ENCODE measurements at places on chromosomes 11 and 22.

DNA sequence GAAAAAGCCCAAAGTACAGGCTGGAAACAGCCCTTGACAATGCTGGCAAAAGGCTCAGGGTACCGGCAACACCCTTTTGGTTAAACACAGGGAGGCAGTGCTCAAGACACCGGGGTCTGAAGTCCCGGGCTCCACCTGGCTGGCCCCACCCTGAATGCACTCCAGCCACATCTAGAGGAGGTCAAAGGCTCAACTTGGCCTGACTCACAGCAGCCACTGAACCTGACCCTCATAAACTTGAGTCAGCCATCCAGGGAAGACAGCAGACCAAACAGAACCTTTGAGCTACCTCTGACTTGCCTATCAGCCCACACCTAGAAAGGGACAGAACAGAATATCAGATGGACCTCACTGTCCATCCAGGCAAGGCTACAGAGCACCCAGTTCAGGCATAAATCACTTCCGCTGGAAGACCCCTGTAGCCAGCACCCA, 3.8 kb downstream of the CFL1 start:
- DNase-seq = no peak

GRCh38 chr11:30454111-30454510, 131.2 kb downstream of the ARL14EP start:
- DNase-seq = no peak

DNA sequence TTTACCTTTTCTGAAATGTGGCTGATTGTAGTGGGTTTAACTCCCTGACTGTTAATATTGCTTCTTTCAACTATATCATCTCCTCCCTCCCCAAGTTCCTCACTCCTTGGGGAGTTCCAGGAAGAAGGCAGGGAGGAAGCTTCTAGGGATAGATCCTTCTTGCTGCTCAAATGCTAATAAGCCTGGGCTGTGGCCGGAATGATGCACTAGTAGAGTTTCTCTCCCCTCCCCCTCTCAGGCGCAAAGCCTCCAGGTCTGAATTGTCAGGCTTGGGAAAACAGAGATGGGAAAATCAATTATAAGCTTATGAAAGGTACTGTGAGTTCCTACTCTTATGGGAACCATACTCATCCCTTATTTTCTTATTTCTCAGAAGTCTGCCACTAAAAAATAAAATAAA, 30.8 kb downstream of the FEZ1 start:
- no peak for DNase-seq

- DNase-seq = no peak
Measured at GRCh38 chr11:55106391-55106790, 155.6 kb upstream of the TRIM48 start.

DNA sequence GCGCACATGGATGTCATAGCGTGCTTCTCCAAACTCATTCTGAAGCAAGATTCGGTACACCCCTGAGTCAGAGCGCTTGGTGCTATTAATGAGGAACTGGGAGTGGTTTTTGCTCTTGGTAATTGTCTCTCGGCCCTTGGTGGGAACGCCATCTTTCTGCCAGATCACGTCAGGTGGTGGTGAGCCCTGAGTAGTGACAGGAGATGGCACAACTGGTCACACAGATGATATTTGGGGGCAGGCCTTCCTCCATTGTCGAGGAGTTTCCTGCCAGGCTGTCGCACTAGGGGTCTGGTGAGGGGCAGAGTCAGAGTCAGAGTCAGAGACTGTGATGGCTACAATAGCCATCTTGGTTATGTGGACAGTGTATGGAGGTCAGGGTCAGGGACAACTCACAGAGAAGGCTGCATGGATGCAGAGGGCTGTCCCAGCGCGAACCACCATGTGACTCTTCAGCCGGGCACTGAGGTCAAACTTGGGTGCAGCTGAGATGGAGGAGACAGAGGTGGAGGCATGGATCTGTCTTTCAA, 9.3 kb downstream of the TMEM86A start:
- DNase-seq = no peak

GRCh38 chr11:17548444-17548843, 1.4 kb downstream of the OTOG start:
- no peak for DNase-seq

- DNase-seq = no peak
Measured at GRCh38 chr11:86497310-86497709, 122.6 kb downstream of the CCDC81 start.

DNA sequence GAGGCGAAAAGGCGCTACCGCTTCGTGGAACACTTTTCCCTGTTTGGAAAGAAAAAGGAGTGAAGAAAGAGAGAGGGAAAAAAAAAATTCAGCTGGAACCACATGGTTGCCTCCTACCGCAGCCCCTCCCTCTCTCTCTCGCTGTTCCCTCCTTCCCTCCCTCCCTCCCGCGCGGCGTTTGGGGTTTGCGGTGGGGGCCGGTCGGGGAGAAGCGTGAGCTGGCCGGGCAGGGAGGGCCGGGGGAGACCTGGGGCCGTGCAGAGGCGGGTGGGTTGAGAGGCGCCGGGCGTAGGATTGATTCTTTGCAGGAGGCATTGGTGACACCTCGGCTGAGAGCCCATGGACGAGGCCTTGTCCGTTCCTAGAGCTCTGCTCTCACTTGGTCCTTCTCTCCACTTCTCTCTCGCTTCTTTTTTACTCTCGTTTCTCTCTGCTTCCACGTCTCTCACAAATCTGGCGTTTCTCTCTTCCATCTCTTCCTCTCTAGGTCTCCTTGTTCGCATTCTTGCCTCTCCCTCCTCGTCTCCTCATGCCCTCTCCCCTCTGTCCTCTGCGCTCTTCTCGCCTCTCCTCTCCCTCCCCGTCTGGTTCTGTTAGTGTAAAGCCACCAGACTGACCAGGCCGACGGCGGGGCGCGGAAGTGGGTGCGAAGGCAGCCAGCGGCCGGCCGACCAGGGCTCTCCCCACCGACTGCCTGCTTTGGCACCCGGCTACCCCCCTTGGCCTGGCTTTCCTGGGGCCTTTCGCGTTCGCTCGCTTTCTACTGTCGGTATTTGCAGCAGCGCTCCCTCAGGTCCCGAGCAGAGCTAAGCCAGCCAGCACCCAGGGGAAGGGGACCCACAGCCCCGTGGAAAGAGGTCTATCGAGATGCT, at the start of gene CLMP:
TSS of gene CLMP (minus strand) at position 61 of the 872 bp plus-strand sequence. CDS start 308 bp downstream, outside the sequence.
- peak; percentile 62 for DNase-seq

DNA sequence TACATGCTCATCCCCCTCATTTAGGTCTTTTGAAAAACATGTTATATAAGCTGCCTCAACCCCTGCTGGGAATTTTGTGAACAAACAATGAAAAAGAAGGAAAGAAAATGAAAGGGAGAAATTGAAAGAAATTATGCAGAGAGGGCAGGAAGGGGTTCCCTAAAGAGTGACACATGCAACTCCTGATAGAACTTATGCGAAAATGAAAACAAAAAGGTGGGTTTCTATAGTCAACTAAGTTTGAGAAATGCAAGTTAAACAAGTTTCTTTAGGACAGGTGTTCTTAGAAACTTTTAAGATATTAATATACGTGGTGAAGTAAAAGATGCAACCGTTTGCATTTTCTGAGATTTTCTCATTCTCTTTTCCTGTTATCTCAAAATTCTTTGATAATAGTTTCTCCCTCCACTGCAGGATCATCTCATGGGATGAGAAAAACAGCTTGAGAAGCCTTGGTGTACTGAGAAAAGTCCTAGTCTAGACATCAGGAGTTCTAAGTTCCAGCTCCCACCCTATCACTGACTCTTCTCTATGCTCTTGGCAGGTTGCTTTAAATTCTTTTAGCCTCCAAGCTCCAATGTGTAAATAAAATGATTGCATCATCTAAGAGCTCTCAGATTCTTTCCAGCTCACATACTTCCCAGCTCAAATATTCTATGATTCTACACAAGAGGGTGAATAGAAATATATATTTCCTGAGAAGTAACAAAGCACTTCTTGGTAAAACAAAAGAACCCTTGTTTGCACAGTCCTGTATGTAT, 109.2 kb downstream of the FAM76B start:
- peak; percentile 79 for DNase-seq

- DNase-seq = no peak
Measured at GRCh38 chr11:125141178-125141577, 23.4 kb upstream of the PKNOX2 start.
